Endothelial cell (in vitro differentiated cells): ENCODE measurements at places on chromosomes 5 and 9.

DNA sequence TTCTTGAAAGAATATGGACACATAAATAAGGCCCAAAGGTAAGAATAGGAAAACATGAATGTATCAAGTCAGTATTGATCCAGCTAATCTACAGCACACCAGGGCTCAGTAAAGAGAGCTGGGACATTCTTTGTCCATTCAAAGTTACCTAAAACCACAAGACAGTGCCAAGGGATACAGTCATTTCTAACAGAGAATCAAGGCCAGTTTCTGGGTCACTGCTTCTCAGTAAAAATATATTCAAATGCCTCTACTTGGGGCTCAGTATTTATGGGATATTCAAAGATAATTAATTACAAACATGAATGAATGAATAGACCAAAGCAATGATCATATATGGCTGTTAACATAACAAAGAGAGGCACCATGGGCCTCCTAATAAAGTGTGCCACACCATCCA, 34.9 kb downstream of the MTMR12 start:
- no peak for DNase-seq

GRCh38 chr5:89844548-89844947, 565.0 kb downstream of the CETN3 start:
- no peak for DNase-seq

GRCh38 chr9:88960632-88961031, 30.6 kb upstream of the S1PR3 start:
- no peak for DNase-seq

- DNase-seq, result no peak
Observed at GRCh38 chr9:93959739-93960154, 4.6 kb upstream of the BARX1 start.

DNA sequence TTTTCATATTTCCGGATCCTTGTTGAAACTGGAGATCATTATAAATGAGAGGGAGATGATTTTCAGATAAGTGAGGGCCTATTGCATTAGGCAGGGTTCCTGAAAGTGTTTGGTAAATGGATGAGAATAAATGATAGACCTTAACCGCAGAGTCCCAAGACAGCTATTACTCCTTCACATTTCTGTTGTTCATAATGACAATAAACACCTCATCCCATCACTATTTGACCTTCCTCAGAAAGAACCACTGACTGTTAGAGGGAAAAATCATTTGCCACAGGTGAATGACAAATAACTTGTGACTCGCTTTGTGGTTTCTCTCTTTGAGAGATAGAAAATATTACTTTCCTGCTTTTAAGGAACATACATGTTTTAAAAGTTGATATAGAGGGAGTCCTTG, 47.3 kb upstream of the TRMT10B start:
- DNase-seq, result no peak

- DNase-seq, result no peak
Observed at GRCh38 chr9:120768886-120769285, 24.3 kb downstream of the FBXW2 start.

GRCh38 chr9:120151149-120151548, 428.8 kb downstream of the CDK5RAP2 start:
- no peak for DNase-seq

GRCh38 chr9:89678396-89679015, 73.7 kb downstream of the GADD45G start:
- no peak for DNase-seq

- DNase-seq, result peak; percentile 41
Observed at GRCh38 chr9:130893341-130894101, 3.1 kb downstream of the QRFP start.

DNA sequence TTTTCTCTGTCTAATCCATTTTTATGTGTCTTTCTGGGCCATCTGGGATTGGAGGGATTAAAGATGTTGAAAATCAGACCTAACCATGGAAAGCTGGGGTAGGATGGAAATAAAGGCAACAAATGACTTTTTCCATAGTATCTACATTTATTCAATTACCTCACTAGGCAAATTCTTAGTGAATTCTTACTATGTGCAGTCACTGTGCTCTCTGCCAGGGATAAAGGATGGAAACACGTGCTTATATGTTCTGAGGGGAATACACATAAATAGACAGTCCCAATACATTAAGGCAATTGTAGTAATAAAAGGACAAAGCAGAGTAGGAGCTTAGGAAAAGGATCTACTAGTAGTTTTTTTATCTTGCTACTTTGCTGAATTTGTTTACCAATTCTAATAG, 214.2 kb downstream of the PRR16 start:
- DNase-seq, result no peak

GRCh38 chr9:95719354-95719753, 156.1 kb upstream of the ERCC6L2 start:
- no peak for DNase-seq

DNA sequence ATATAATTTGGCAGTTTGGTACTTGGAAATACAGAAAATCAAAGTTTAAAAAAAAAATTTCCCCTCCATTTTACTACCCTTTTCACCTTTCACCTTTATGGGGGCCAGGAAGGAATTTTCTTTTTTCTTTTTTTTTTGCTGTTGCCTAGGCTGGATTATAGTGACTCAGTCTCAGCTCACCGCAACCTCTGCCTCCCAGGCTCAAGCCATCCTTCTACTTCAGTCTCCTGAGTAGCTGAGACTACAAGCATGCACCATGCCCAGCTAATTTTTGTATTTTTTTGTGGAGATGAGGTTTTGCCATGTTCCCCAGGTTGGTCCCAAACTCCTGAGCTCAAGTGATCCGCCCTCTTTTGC, 9.1 kb downstream of the CHMP5 start:
- DNase-seq, result no peak

- no peak for DNase-seq
Observed at GRCh38 chr5:116063950-116064349, 20.9 kb upstream of the COMMD10 start.

- DNase-seq, result no peak
Observed at GRCh38 chr5:124318661-124319060, 427.8 kb downstream of the ZNF608 start.

DNA sequence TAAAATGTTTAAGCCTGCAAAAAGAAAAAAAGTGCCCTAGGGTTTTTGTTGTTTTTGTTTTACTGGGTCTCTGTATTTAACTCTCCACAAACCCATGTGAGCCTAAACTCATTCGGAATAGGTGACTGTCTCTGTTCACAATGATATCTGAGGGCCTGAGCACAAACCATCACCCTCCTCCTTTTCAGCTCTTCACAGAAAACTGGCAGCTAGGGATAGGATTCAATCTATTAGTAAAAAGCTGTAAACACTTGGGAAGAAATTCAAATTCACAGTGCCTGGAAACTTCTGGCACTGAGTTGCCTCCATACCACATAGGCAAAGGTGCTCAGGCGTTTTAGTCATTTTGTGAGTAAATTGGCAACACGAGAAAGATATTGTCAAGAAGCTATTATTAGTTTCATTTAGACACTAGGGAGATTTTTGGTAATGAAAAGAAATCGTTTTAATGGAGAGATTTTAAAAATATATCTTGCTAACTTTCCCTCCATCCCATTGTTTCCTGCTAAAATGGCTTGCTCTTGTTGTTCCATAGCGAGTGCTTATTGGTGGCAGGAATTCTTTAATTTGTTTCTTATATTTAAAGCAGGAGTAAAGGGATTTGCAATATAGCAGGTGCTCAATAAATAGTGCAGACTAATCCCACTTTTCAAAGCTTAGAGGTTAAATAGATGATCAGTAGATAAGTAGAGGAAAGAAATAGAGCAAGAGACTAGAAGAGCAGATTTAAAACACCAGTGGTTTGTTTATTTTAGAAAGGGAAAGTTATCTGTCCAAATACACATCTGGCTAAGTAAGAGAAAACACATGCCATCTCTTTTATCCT, 9.7 kb downstream of the FOXD1 start:
- no peak for DNase-seq

DNA sequence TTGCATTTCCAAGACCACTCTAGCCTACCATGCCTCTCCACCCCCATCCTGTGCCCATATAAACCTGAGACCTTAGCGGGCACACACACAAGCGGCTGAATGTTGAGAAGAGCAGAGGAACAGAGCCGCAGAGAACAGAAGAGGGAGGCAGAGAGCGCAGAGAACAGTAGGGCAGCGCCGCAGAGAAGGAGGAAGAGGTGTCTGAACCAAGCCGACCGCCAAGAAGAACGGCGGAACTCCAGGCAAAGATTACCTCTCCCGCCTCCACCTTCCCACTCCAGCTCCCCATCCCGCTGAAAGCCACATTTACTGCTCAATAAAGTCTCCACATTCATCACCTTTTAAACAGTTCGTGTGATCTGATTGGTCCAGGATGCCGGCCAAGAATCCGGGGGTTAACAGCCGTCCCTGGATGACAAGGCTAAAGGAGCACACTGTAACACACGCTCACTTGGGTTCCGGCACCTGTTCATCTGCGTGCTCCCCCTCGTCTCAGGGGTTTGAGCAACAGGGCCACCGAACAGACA, 33.2 kb downstream of the GRIN3A start:
- DNase-seq, result peak; percentile 43

GRCh38 chr5:95768731-95769130, 37.6 kb downstream of the RHOBTB3 start:
- no peak for DNase-seq

DNA sequence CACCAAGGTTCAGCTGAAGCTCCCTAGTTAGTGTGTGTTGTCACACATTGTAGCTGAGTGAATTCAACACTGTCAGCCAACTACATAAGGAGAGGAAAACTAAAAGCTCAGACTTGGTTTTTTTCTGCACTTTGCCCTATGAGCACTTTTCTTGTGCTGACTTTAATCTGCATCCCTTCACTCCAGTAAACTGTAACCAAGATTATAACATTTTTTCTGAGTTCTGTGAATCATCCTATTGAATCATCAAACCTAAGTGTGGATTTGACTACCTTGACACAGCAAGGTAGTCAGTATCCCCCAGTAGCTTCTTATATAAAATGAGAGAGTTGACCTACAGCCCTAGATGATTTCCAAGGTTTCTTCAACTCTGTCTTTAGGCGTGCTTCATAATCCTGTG, 325.0 kb downstream of the AGTPBP1 start:
- no peak for DNase-seq

DNA sequence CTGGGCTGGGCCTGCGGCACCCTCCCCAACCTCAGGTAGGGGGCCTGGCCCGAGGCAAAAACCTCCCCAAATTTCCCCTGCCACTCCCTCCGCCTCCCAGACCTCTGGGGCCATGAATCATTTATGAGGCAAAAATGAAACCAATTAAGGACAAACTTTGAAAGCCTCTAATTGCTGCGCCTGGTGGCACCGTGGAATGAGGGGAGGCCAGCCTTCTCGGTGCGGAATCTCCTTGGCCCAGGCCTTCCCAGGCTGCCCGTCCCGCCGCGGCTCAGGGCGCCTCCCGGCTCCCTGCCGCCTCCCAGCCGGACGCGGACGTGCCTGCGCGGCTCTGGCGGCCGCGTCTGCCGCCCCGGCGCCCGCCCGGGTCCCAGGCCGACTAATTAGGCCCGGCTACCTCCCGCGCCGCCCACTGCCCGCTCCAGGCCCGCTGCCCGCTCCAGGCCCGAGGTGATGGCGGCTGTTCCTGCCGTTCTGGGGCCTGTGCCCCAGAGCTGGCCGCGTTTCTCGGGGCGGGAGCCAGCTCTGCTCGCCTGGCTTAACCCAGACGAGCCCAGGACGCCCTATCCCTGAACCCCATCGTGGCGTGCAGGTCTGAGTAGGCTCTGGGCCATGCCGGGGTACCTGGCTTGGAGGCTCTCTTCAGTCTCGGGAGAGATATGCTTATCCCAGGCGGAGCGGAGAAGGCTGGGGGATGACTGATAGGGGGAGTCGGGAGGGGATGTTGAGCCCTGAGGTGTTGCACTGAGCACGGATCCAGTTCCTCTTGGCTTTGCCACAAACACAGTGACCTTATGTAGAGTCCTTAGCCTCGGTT, 20.1 kb downstream of the CXXC5 start:
- peak; percentile 54 for DNase-seq

DNA sequence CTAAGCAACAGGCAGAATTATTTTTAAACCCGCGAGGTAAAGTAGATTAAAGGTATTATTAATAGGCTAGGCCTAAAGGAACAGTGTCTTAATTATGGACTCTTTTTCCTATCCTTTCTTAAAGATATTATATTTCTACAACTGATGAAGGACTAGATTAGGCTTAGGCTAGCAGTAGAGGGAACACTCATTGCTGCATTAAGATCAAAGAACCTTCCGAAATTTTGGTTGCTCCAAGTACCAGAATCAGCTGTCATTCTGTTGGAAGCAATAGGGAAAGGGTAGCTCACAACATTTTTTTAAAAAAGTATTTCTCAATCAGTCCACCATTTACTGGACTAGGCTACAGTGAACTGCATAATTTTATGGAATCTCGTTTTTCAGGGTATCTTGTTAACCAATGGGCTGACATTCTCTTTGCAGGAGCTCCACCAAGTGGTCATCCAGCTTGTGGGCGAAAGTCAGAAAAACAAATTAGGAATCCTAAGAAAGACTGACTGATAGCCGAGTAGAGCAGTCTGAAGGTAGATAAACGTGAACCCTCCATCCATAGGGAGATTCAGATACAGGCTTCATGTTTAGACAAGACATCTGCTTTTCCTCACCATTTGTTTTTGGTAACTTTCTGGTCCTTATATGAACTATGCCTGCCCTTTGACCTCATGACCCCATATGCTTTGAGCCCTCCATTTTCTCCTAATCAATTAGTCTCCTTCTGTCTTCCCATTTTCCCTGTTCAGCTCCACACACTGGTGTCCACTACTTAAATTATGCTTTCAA, 103.6 kb upstream of the CHD1 start:
- peak; percentile 51 for DNase-seq

GRCh38 chr9:121266906-121267650, 884 bp upstream of the GSN start:
- DNase-seq, result no peak

- no peak for DNase-seq
Observed at GRCh38 chr9:107667231-107668070, 177.9 kb upstream of the KLF4 start.

GRCh38 chr9:136438548-136439480, 831 bp downstream of the INPP5E start:
- DNase-seq, result peak; percentile 44

DNA sequence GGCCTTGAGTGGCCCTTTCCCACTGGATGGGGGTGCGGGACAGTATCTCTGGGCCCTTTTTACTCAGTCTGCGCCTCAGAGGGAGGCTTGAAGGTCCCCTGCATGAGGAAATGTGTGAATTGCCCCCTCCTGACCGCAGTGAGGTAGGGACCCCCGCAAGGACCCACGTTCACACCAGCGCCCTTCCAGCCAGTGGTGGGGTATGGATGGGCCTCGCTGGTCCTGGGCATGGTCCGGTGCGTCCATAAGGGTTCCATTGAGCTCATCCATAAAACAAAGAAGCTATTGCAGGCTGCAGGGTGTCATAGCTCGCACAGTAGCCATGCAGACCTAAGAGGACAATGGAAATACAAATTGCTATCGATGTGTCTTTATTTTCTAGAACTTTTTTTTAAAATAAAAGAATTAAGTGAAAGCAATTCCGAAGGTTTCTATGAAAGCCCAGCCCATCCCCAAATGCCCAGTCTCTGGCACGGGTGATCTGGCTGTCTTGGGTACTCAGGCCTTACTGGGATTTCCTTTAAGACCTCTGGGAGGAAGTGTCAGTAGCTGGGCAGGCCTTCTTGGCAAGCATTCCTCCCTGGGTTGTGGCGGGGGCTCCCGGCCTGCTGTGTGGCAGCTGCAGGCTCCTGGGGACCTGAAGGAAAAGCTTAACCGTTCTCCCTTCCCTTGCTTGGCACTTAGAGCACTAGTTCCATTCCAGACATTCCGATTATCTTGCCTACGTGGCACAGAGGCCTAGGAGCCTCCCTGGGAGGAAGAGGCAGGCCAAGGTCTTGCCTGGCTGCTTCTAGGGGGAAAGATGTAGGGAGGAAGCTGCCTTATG, 1.5 kb upstream of the SEMA5A start:
- peak; percentile 10 for DNase-seq
